ENCODE measurements at places on chromosomes 1 and 21. TPM values are rescaled to one million over a fixed set of nuclear protein-coding genes. Genes with fewer than 3 reads are reported as not detected.

HFM1 gene
- not detected for total RNA-seq

GRCh38 chr1:180586671-180587155 lies 27.9 kb downstream of the OVAAL start:
- DNase-seq: peak; percentile 61

PBX1 gene
- 21.8 TPM for total RNA-seq

- DNase-seq: no peak
These were observed 15.3 kb upstream of the RNF187 start for GRCh38 chr1:228471762-228472398.
